ENCODE measurements at places on chromosomes 4 and X. TPM values are rescaled to one million over a fixed set of nuclear protein-coding genes. Genes with fewer than 3 reads are reported as not detected.

The KIF4A gene
- polyA plus RNA-seq = 15.7 TPM

The PPP3CA gene
- 33.0 TPM for polyA plus RNA-seq

The SPANXA1 gene
- not detected for polyA plus RNA-seq

The SSX4 gene
- polyA plus RNA-seq = not detected

The FMR1NB gene
- polyA plus RNA-seq = 0.37 TPM

The JCHAIN gene
- polyA plus RNA-seq = 1.5 TPM

The CXCL5 gene
- 0.10 TPM for polyA plus RNA-seq

The CCSER1 gene
- 20.3 TPM for polyA plus RNA-seq

The PPP4R3C gene
- not detected for polyA plus RNA-seq

The STK32B gene
- polyA plus RNA-seq = 3.2 TPM

The CLGN gene
- 4.7 TPM for polyA plus RNA-seq
